ENCODE measurements at places on chromosomes 2 and 18.
A peak's percentile ranks its signal among the peaks of the same experiment; 100 is the strongest.

- peak; percentile 73 for DNase-seq
These were observed 29.8 kb upstream of the TAF1B start for GRCh38 chr2:9813312-9814128.

DNA sequence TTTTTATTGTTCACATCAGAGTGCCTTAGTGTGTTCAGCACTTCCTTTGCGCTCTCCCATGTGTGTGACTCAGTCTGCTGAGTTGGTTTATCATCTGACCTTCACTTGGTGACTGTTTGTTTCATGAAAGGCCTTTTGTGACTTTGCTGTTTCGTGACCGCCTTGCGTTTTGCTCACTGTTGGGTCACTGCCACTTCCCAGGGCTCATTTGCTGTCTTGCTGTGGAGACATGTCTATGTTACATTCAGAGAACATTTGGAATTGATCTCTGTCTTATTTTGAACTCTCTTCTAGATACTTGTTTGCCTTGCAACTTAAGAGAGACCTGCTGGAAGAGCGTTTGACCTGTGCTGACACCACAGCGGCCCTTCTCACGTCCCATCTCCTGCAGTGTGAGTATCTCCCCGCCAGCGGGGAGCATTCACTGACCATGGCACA lies 54.7 kb downstream of the FARP2 start:
- DNase-seq, result no peak

DNA sequence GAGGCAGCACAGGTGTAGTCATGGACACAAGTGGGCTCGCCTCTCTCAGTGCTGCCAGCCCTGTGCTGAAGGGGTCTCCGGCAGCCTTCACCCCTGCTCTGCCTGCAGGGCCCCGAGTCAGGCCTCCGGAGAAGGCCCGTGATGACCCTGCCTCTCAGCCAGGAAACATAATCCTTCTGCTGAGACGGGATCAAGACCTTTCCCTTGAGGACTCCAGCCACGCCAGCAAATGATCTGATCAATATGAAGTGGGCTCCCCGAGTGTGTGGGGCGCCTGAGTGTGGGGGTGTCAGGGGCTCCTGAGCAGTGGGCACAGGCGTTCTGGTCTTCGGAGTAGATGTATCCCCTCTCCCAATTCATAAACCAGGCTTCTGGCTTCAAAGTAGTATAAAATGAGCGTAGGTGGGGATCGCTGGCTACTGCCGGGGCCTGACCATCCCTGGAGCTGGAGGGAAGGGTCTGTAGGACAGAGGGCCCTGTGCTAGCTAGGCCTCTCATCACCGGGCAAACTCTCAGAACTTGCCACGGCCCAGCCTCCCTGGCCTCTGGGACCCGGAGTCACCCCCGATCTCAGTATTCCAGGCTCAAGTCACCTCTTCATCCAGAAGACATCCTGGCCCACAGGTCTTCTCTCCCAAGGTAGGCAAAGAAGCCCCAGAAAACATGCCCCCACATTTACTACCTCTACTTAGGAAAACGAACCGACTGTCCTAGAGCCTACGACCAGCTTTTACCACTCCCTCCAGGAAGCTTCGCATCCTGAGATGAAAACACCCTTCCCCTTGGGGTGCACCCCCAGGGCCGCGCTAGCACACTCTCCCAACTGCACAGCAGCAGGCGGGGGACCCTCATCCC lies 33.6 kb downstream of the CRACDL start:
- no peak for DNase-seq

- no peak for DNase-seq
These were observed 15.9 kb downstream of the RNF152 start for GRCh38 chr18:61876899-61877298.

GRCh38 chr2:9782197-9782719 lies 61.0 kb upstream of the TAF1B start:
- no peak for DNase-seq

- no peak for DNase-seq
These were observed 136.8 kb downstream of the SMAD7 start for GRCh38 chr18:48813833-48814489.

DNA sequence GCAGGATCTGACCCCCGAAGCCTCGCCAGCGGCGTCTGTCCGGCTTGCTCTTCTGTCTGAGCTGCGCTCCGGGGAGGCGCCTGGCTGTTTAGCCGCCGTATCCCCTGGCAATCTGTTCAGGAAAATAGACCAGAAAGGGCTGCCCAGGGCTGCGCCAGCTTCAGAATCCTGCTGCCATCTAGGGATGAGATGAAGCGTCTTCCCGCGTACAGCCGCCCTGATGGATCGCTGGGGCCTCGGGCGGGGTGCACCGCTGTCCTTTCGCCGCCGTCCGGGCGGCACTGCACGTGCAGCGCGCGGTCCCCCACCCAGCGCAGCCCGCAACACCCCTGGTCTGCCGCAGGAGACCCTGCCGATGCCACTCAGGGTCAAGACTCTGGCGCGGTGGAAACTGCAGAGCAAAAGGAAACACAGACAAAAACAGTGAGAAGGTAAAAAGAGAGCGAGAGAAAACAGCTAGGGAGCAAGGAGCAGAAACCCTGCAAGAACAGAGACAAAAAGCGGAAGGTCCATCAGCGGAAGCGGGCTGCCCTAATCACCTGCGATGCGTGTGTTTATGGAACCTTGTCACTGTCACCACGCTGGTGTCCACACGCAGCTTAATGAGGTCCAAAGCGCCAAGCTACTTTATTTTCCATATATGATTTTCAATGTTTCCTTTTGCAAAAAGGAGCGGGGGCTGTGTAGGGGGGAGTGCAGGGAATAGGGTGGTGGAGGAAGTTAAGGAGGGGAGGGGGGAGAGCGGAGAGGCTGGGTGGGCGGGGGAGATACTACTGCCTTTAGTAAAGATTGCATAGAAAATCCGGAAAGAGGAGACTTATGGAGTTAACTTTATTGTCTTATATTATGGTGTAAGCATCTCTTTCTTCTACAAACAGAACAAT lies 2113.3 kb upstream of the PIK3C3 start:
- peak; percentile 71 for DNase-seq

GRCh38 chr2:207813221-207813916 lies 43.7 kb upstream of the FZD5 start:
- DNase-seq, result peak; percentile 90

GRCh38 chr18:33184175-33184574 lies 256.3 kb downstream of the CCDC178 start:
- no peak for DNase-seq

DNA sequence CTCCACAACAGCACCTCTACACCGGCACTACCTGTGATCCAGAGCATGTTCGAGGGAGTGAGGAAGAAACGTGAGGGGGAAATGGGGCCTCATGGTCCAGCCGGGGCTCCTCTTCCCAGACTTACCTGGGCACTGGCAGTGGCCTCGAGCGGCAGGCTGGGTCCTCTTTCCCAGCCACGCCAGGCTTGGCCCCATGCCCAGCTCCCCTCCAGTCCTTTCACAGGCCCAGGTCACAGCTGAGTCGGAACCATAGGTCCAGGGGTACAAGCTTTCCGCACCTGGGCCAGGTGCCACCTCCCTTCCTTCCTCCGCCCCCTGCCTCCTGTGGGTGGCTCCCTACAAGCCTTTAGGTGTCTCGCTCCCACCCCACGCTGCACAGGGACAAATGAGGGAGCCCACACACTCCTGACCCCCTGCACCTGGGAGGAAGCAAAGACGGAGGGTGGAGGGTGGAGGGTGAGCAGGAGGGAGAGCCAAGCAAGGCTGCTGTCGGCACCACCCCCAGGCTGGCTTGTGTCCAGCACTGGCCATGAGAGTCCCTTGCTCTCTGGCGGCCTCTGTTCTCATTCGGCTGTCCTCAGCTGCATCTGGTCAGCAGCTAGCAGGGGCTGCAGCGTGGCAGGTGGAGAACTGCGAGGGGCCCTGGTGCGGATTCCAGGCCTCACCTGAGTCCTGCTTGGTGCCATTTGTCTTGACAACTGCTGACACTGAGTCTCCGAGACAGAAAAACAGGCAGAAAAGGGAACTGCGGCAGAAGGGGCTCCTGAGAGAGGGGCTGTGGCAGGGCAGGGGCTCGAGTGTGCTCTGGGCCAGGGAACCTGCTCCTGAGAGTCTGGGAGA lies 26.8 kb downstream of the ADRA2B start:
- no peak for DNase-seq

DNA sequence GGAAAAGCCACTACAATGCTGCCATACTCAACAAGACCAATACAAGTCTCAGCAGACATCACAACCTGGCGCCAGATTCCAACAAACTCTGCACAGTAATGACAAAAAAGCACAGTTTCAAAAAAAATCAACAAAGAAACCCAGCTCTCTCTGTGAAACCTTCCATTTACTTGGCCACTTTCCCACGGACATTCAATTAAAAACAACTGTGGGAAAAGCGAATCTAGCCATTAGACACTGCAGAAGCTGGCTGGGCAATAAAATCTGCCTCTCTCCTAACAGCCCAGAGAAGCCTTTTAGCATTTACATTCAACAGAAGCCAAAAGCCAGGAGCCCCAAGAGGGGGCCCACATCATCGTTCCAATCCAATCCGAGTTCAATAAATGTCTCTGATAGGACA lies 128.9 kb downstream of the HDAC4 start:
- DNase-seq, result no peak

DNA sequence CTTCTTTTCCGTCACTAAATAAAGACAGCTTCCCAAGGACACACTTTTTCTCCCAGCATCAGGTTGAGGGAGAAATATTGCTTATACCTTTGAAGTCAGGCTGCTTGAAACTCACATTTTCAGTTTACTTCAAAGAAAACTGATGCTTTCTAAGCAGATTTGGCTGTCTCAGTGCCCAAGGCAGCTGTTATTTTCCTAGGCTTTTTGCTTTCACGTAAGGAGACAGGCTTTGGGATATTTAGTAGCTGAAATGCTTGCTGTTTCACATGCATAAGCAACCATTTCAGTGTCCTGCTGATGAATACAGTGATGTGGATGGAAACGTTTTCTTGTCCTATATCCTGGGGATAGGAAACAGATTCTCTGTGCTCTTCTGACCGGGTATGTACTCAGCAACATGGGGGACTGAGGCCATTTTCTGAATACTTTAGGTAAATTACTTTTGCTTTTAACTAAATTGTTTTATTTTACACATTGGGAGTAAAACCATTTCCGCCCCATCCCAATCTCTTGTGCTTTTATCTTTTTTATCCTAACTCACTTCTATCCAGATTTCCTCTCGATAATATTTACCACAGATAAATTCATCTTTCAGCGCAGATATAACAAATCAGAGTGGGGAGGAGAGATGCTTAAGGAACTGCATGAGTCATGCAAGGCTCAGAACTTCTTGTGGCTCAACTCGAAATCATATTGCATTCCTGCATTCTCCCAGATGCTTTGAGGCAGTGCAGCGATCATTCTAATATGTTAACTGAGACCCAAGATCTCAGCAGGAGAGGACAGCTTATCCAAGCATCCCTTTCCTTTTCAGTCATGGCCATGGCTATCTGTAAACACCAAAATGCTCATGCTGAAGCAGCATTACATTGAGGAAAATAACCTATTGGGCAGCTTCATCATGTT lies 22.2 kb downstream of the GALR1 start:
- no peak for DNase-seq

GRCh38 chr2:196266855-196267254 lies 95.5 kb upstream of the STK17B start:
- DNase-seq, result no peak

DNA sequence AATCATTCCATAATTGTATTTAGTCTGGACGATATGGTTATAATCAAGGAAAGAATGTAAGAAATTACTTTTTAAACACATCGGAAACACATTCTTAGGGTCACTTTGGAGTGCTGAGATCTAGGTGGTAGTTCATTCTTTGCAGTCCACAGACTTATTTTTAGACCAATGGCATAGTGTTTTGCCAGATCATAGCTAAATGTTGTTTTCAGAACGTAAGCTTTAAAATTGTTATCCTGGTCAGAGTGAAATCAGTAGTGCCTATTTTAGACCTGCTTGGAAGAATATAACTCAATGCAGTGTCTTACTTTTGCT lies 4.3 kb downstream of the MYL12A start:
- no peak for DNase-seq

DNA sequence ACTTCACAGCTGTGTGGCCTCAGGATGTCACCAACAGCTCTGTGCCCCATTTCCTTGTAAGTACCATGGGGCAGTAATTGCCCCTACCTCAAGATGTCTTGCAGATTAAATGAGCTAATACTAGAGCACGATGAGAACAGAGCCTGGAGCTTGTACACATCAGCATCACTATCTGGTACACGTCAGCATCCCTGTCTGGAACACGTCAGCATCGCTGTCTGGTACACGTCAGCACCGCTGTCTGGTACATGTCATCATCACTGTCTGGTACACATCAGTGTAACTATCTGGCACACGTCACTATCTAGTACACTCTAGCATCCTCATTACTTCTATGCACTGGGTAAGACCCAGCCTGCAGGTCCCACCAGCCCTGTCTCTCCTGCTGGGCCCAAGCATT lies 37.2 kb downstream of the AQP12A start:
- DNase-seq, result no peak

DNA sequence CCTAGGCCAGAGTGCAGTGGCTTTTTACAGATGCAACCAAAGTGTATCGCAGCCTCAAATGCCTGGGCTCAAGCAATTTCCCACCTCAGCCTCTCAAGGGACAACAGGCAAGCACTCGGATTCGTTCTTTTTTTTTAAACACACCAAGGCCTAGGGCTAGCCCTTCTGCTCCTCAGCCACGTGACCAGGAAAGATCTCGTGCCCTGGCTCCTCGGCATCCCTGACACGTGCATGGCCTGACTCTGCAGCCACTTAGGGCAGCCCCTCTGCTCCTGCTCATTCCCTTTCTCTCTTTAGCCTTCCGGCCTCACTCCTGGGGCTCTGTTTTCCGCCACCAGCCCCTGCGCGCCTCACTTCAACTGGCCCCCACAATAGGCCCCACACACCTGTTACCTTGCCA lies 18.4 kb downstream of the FAM178B start:
- DNase-seq, result no peak

GRCh38 chr2:191301971-191302370 lies 56.8 kb downstream of the MYO1B start:
- DNase-seq, result no peak

DNA sequence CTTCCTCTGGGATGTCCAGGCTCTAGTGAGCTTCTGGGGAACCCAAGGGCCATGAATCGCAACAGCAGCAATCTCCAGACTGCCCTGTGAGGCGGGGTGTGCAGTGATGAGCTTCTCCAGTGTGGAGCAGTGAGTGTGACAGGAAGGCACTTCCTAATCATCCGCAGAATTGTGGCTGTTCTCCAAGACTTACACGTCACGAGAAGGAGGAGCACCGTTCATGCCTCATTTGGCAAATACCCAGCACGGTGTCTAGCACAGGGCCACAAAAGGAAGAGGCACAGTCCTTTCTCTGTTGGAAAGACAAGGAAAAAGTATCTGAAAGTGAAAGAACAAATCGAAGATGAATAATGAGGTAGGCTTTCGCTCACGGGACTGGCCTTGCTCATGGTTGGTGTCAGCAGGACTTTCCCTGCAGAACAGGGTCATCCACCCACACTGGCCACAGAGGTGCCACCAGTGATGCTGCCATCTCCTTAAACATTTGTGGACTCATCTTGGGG lies 125.1 kb upstream of the HAAO start:
- no peak for DNase-seq

- no peak for DNase-seq
These were observed 700.6 kb upstream of the ZEB2 start for GRCh38 chr2:145220496-145220895.

GRCh38 chr2:88897715-88898114 lies 206.2 kb downstream of the RPIA start:
- no peak for DNase-seq
